ENCODE measurements at places on chromosomes 2 and 18. TPM values are rescaled to one million over a fixed set of nuclear protein-coding genes. Genes with fewer than 3 reads are reported as not detected.

The PPM1G gene
- 23.3 TPM for total RNA-seq

The ERFE gene
- not detected for total RNA-seq

The UPP2 gene
- 0.91 TPM for total RNA-seq

The NOSTRIN gene
- total RNA-seq: 3.5 TPM

The KLHL41 gene
- 0.18 TPM for total RNA-seq

The ITPRIPL1 gene
- total RNA-seq: 0.20 TPM

The POTEE gene
- not detected for total RNA-seq

The MALL gene
- 1.6 TPM for total RNA-seq

The CD226 gene
- 1.5 TPM for total RNA-seq

The TBR1 gene
- total RNA-seq: not detected

The SP100 gene
- 24.0 TPM for total RNA-seq

The CPO gene
- 0.38 TPM for total RNA-seq

The GCG gene
- total RNA-seq: not detected

The TAF4B gene
- total RNA-seq: 0.20 TPM

The IL18R1 gene
- 7.6 TPM for total RNA-seq

The CYS1 gene
- total RNA-seq: 0.65 TPM

All from left lobe of liver (tissue), 2 donors.